ENCODE measurements at places on chromosomes 16 and 17.

DNA sequence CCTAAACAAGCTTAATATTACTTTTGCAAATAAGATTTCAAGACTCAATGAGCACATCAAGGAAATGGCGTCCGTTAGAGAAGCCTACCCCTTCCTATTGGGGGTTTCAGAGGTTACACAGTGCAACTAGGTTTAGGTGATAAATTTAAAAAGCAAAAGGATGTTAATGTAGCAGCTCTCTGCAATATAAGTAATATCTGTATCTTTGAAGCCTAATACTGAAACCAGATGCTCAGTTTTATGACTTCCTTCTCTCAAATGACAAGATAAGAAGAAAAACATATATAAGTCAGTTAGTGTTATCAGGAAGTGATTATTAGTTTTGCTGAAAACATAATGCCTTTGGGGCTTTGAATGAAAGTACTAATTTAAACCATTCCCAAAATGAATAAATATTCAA lies 54.3 kb upstream of the MED13 start:
- DNase-seq = no peak

DNA sequence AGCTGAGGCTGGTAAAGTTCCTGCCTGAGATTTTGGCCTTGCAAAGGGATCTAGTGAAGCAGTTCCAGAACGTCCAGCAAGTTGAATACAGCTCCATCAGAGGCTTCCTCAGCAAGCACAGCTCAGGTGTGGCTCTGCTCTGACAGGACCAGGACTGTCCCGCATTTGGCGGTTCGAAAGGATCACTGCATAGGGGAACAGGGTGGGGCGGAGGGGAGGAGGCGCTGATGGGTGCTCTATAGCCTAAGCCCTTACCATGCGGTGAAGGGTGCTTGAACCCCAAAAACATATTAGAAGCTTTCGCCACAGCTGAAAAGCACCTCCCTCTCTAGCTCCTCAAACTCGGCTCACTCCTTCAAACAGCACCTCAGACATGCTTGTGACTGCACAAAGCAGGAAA lies 29.9 kb upstream of the ENDOV start:
- DNase-seq = no peak

DNA sequence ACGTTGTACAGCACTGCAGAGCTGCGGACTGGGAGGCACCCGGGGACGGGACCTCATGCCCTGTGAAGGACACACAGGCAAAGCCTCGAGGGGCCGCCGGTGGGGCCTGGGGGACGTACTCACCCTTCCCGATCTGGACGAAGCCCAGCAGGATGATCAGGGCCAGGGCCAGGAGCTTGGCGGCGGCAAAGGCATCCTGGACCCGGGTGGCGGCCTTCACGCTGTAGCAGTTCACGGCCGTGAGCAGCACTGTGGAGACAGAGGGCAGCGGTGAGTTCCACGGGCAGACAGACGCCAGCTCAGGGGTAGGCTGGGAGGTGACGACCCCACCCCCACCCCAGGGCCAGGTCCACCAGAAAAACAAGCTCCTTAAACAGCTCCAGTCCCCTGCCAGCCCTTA lies 17.7 kb downstream of the SLC7A5 start:
- DNase-seq = no peak

GRCh38 chr17:73625006-73625405 lies 19.2 kb downstream of the SDK2 start:
- DNase-seq = no peak

DNA sequence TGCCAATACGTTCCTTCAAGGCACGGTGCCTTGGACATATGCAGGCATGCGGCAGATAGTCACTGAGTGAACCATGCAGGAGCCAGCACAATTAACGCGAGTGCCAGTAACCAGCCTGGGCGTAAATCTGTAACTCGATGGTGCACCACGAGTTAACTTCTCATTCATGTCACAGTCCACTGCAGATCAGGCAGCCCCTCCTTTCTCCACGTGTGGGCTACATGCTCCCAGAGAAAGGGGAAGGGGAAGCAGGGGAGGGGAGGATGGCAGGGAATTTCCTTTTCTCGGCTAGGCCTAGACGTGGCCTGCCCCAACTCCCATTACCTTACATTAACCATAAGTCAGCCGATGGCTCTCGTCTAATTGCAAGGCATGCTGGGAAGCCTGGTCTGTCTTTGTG lies 287.9 kb downstream of the CPPED1 start:
- no peak for DNase-seq

DNA sequence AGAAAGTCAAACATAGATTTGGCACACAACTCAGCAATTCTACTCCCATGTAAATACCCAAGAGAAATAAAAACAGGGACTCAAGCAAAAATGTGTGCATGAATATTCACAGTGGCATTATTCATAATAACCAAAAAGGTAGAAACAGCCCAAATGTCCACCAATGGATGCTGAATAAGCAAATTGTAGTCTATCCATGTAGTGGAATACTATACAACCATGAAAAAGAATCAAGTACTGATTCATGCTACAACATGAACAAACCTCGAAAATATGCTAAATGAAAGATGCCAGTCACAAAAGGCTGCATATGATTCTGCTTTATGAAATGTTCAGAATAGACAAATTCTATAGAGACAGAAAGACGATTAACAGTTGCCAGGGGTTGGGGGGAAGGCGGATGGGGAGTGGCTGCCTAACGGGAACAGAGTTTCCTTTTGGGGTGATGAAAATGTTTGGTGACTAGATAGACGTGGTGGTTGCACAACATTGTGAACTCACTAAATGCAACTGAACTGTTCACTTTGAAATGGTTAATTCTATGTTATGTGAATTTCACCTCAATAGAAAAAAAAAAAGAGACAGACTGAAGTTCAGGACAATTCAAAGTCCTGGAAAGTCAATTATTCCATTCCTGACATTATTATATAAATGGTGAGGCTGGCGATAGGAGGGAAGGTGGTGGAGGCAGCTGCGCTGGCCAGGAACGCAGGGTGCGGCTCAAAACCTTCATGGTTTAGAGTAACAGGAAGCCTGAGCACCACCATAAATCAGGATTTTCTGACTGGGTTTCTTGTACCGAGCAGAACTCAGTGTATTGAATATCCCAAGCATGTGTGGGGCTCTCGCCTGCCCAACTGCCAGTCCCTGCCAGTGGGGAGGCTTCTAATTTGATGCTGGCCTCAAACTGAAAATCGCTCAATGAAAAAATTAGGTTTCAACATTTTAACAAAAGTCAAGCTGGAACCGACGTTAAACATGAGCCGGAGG lies 300.9 kb downstream of the C16orf95 start:
- DNase-seq = no peak

DNA sequence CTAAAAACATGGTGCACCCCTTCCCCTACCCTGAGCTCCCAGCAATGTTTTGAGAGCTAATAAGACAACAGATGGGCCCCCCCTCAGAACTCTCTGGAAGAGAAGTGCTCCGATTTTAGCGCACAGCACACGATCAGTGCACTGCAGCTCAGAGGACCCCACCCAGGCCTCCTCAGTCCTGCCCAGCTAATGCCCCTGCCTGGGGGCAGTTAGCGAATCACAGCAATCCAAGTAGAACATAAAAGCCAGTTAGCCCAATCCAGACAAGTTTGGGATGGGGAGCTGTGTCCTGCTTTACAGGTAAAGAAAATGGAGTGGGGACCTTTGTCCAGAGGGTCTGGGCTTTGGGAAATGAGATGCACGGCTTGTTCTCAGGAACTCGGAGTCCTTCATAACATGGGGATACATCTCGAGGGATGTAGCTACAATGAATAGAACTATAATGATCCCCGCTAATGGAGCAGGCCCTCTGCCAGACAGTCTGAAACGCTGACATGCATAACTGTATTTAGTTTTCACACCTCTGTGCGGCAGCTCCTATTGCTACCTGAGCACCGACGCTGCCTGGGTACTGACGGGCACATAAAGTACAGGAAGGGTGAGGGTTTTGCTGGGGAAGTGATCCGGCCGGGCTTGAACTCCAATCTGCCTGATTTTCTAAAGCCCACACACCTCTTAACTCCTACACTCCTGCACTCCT lies 29.7 kb upstream of the CDC42EP4 start:
- DNase-seq = no peak

DNA sequence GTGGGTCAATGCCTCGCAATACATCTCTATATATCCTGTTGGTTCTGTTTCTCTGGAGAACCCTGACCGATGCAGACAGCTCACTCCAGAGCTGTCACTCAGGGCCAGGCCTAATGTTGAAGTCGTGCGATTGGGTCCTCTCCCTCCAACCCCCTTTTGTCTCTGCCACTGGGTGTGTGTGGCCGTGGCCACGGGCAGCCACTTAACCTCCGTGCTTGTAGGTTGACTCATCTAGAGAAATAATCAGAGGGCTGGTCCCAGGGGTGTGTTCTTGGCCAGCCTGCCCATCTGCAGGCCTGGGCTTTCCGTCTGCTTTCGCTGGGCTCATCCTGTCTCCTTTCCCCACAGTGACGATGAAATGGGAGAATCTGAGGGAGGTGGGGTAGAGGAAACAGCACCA lies 7.4 kb downstream of the ADAD2 start:
- no peak for DNase-seq

DNA sequence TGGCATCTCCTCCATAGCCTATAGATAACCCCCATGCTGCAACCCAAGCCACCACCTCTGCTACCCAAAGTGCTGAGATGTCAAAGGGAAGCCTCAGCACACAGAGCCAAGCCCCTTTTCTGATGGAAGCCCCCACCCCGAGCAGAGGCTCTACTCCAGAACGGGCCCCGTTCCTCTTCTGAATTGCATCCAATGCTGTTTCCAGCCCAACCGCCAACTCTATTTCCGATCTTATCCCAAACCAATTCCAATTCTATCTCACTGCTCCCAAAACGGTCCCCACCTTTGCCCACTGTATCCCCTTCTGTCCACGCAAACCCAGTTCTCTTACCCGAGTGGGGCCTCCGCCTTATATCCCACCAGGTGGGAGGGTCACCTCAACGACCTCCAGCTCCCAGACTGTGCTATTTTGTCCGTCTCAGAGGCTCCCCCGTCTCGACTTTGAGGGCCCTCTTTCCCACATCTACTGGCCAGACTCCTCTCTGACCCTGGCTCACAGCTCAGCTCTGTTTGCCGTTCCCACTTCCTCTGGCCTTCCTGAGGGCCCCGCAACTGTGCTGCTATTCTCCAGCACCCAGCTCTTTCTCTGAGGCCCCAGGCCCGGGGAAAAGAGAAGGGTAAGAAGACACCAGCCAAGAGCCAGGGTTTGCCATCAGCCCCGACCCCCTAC lies 487 bp downstream of the SRL start:
- DNase-seq = no peak

Data from iPS DF 6.9 (cell line).